GM23338 (cell line): ENCODE measurements at places on chromosomes 11 and 22. TPM values are rescaled to one million over a fixed set of nuclear protein-coding genes. Genes with fewer than 3 reads are reported as not detected.

DNA sequence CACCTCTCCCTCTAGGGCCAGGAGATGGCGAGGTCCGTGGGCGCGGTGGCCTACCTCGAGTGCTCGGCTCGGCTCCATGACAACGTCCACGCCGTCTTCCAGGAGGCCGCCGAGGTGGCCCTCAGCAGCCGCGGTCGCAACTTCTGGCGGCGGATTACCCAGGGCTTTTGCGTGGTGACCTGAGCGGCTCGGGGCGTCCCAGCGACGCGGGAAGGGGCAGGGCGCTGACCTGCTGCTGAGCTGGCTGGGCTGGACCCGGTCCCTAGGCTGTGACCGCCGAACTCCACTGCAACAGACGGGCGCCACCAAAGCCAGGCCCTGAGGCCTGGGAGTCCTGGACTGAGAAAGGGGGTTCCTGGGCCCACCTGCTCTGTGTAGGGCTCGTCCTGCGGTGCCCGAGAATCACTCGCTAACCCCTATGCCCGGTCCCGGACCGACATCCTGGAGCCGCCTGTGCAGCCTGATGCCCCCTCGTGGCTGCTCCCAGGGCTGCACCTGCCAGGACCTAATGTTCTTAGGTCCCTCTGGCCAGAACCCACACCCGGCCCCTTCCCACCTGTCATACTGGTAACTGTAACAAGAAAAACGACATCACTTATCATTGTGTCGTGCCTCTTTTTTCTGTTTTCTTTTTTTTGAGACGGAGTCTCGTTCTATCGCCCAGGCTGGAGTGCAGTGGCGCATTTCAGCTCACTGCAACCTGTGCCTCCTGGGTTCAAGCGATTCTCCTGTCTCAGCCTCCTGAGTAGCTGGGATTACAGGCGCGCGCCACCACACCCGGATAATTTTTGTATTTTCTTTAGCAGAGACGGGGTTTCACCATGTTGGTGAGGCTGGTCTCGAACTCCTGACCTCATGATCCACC, 15.0 kb downstream of the RHOD start:
- peak; percentile 96 for DNase-seq

TEX54 gene
- total RNA-seq: not detected in 2 replicates

- no peak for DNase-seq
Measured at GRCh38 chr11:63543711-63544110, 7.1 kb downstream of the PLAAT4 start.

- no peak for DNase-seq
Measured at GRCh38 chr11:79834015-79834414, 393.2 kb upstream of the TENM4 start.

MTA2 gene
- total RNA-seq: 93.6 and 102 TPM in 2 replicates

INPP5J gene
- 11.2 and 14.5 TPM in 2 replicates for total RNA-seq

OR51E1 gene
- not detected in 2 replicates for total RNA-seq

GRCh38 chr11:121134741-121135312, 33.8 kb downstream of the TECTA start:
- no peak for DNase-seq

- peak; percentile 64 for DNase-seq
Measured at GRCh38 chr22:45565973-45566372, 63.3 kb downstream of the FBLN1 start.

DNA sequence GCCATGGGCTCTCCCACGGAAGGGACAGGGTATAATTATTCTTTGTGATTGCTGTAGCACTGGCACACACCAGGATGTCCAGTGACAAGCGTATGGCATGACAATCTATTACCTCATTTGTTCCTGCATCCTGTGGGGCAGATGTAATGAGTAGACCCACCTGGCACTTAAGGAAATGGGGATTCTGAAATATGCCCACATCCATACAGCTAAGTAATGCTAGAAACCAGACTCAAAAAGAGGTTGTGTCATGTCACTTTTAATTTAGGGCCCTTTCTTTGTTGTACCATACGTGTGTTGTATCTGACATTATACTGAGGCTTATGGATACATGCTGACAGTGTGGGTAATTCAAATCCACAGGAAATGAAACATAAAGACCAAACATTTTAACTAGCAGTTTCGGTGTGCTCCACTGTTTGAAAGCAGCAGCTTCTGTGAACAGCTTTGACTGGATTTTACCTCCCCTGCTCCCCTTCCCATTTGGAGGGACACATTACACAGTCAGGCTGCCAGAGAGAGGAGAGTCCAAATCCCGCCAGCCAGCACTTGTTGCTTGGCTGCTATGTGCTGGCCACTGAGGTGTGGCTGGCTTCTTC, 21.2 kb downstream of the GRAMD1B start:
- no peak for DNase-seq

DNA sequence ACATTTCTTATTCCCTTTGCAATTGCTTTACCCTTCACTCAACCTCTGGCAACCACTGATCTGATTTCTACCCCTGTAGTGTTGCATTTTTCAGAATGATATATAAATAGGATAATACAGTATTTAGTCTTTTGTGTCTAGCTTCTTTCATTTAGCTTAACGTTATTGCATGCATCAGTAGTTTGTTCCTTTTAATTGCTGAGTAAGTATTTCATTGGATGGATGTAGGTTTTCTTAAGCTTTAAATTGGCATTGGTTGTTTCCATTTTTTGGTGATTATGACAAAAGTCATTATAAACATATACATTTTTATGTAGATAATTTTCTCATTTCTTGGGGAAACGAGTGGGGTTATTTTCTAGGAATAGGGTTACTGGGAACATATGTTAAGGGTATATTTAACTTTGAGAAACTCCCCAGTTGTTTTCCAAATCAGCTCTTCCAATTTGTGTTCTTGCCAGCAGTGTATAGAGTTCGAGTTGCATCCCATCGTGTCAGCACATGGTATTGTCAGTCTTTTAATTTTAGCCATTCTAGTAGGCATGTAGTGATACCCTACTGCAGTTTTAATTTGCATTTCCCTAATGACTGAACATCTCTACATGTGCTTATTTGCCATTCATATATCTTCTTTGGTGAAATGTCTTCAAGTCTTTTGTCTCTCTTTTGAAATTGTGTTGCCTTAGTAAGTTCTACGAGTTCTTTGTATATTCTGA, 60.3 kb downstream of the DDX10 start:
- no peak for DNase-seq

- peak; percentile 83 for DNase-seq
Measured at GRCh38 chr11:43579919-43580276, 100.6 kb upstream of the HSD17B12 start.

OR4A16 gene
- total RNA-seq: not detected in 2 replicates

GRCh38 chr22:34161431-34162123, 241.3 kb upstream of the LARGE1 start:
- DNase-seq: no peak

DNA sequence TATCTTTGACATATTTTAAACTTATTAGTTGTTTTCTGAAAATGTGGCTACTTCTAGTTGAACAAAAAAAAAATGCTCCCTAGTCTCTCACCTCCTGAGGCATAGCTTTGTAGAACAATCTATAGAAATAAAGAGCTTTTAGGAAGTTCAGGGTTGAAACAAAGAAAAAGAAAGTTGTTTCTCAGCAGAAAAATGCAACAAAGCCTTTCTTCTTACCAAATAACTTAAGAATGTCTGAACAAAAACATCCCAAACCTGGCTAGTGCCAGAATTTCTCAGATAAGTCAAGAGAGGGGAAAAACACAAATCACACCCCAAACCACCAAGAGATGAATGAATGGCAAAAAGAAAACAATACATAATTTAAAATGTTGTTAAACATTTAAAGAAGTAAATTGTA, 114.1 kb downstream of the MAML2 start:
- no peak for DNase-seq

OR10G8 gene
- total RNA-seq: not detected in 2 replicates

GRCh38 chr11:121368364-121369240, 76.0 kb downstream of the SC5D start:
- DNase-seq: no peak

- no peak for DNase-seq
Measured at GRCh38 chr11:106231591-106231990, 154.1 kb downstream of the AASDHPPT start.

DNA sequence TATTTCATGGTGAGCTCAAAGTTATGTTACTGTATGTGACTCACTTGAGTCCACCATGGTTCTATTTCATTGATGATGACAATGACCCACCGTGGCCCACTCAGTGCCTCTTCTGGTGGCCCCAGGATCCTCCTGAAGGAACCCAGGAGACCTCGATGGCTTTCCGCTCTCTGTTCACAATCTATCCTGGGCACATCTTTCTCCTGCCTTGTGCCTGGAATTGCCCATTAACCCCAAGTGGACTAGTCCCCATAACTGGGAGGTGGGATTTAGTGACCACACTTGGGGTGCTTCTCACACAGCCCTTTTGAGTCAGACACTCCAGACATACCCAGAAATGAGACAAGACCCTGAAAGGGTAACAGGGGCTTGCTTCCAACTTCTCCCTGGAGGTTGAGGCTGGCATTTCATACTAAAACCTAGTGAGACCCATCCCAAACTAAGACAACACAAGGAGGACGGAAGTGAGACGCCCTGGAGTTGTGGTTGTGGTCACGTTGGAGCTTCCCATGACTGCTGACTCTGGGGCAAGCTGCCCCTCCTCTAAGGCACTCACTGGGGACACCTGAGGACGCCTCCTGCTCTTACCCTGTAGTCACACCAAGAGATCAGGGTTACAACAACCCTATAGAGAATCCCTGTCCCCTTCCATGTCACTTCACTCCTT, 22.1 kb downstream of the IGLL5 start:
- DNase-seq: no peak

GRCh38 chr11:79809487-79809886, 368.7 kb upstream of the TENM4 start:
- DNase-seq: no peak

- DNase-seq: no peak
Measured at GRCh38 chr11:8671651-8672062, 10.8 kb downstream of the TRIM66 start.

GRCh38 chr11:12042215-12042676, 33.8 kb upstream of the DKK3 start:
- peak; percentile 9 for DNase-seq

- no peak for DNase-seq
Measured at GRCh38 chr11:2211113-2211971, 39.7 kb upstream of the TH start.

- no peak for DNase-seq
Measured at GRCh38 chr11:59607703-59608454, 7.7 kb downstream of the OSBP start.

JAM3 gene
- total RNA-seq: 41.5 and 44.8 TPM in 2 replicates

- no peak for DNase-seq
Measured at GRCh38 chr11:27373392-27373791, 10.4 kb upstream of the CCDC34 start.

CABP4 gene
- 0.28 TPM in 1 of 2 replicates, not detected in the other for total RNA-seq

DNA sequence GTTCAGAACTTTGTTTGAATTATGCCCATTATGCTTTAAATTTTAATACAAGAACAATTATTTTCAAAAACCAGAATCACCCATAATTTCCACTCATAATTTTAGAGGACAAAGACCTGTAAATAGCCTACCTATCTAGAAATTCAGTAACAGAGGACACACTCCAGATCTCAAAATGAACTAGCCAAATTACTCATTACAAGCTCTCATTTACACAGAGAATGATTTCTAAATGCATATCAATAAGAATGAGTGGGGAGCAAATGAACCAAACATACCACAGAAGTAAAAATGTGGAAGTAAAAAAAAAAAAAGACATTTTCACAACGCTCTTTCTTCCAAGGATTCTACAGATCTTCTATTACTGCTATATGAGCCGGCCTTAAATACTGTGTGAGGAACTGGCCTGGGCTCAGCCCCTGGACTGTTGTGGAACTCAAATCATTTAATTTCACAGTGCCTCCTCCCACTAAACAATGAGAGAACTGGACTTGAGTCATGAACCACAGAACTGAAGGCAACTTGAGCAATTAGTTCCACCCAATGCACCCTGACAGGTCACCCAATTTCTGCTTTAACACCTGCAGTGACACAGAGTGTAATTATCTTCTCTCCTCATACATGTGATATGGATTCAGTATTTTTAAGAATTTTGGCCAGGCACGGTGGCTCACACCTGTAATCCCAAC, 8.0 kb downstream of the MRTFA start:
- DNase-seq: no peak

ARHGAP8 gene
- total RNA-seq: 45.4 and 62.8 TPM in 2 replicates

- no peak for DNase-seq
Measured at GRCh38 chr11:118049771-118050170, 27.1 kb upstream of the TMPRSS4 start.

DNA sequence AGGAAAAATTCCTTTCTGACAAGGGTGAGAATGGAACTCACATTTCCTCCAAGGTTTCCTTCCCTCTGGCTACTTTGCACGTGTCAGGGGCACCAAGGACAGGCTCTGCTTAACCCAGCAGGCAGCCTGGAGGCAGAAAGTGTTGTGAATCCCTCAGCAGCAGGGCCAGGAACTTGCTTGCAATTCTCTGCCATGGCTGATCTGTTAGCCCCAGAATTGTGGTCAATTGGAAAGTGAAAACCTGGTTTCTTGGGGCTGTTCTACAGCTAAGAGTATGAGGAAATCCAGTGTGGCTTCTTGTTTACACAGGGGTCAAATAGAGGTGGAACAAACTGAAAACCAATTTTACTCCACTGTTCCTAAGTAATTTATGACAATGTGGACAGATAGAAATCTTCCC, 38.3 kb upstream of the CEP295 start:
- DNase-seq: peak; percentile 62

PRR33 gene
- 0.04 TPM in 1 of 2 replicates, not detected in the other for total RNA-seq

- DNase-seq: no peak
Measured at GRCh38 chr11:111428113-111428876, 49.2 kb upstream of the POU2AF1 start.

MS4A13 gene
- total RNA-seq: not detected in 2 replicates

DNA sequence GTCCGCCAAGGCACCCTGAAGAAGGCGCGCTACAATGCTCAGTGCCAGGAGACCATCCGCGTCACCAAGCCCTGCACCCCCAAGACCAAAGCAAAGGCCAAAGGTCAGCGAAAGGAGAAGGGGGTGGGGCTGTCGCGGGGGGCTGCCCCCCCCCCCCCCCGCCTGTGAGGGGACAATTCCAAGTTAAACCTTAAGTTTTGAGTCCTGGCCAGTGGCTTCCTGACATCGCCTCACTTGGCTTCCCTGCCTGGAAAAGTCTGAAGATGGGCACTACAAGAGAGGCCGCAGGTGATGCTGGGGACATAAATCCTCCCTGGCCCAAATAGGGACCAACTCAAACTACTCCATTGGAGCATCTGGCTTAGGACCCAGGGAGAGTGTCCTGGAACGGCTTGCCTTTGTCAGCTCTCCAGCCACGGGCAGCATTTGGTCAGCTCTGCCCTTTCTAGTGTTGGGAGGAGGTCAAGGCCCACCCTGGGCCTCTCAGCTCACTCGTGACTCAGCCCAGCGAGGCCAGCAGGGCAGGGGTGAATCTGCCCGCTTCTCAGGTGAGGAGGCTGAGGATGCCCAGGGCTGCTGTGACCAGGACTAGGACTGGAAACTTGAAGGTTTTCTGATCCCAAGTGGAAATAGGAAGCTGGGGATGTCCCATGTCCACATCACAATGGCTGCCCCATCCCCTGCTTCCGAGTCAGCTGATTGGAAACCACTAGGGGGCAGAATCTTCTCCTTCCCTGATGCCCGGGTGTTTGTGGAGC, 1.4 kb downstream of the MDK start:
- DNase-seq: peak; percentile 89

KCNE3 gene
- 4.3 and 10.6 TPM in 2 replicates for total RNA-seq

GRCh38 chr22:31333641-31334040, 12.5 kb downstream of the PATZ1 start:
- no peak for DNase-seq
